Fibroblast of the aortic adventitia (primary cell): ENCODE measurements at places on chromosomes 12 and 14.

- DNase-seq = no peak
Measured at GRCh38 chr14:52417139-52417538, 103.0 kb downstream of the PTGER2 start.

DNA sequence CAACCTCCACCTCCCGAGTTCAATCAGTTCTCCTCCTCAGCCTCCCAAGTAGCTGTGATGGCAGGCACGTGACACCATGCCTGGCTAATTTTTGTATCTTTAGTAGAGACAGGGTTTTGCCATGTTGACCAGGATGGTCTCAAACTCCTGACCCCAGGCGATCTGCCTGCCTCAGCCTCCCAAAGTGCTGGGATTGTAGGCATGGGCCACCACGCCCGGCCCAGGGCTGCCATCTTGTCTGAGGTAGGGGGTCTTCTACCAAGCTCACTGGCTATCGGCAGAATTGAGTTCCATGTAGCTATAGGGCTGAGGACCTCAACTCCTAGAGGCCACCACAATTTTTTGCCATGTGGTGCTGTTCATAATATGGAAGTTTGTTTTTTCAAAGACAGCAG is 115.6 kb downstream of the EGLN3 start:
- DNase-seq = no peak

DNA sequence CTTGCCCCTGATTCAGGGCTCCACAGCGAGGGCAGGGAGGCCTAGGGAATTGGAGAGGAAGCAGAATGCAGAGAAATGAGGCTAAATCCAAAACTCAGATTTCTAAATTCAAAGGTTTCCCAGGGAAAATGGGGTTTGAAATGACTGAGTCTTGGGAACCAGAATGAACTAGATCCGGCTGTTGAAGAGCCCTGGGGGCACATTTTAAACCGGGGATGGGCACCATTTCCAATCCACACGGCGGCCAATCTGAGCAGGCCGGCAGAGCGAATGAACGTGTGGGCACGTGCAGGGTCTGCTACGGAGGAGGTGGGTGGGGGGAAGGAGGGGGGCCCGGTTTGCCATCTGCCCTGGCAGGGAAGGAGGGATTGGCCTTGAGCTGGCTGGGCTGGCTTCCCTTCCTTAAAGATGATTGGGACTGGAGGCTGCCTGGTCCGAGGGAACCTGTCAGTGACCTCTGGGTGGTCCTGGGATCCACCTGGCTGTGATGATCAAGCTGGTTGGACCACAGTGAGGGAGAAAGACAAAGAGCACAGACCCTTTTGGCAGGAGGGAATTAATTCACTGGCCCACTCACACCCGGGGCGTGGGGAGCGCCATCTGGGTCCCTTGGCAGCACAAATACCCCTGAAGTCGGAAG is 161.0 kb downstream of the RBM19 start:
- no peak for DNase-seq

DNA sequence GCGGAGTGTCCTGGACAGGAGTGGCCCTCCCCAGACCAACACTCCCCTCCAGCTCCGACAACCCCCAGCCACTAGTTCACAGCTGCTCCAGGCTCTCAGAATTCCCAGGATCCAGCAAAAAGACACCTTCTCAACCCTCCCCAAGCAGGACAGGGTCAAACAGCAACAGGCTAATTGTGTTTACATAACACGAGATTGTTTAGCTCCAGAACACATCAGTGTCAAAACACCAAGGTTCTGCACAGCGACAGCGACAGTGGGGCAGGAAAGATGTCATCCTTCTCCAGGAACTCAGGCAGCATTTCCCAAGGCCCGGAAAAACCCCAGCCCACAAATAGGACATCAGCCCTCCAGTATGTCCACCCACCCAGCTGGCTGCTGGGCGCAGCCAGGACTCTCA is 16.5 kb downstream of the ITPK1 start:
- DNase-seq = no peak

DNA sequence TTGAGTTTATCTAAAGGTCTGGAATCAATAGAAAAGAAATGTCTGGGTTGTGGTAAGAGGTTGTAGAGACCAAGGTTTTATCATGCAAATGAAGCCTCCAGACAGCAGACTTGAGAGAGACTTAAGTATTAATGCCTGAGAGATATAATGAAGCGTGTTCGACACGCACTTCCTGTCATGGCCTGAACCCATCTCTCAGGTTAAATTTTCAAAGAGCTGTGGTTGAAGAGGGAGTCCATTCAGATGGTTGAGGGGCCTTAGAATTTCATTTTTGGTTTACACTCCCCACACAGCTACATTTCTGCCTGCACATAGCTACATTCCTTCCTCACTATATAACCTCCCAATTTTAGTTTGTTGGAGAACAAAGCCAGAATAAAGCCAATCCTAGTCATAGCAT is 10.1 kb upstream of the CLEC12A start:
- DNase-seq = no peak

DNA sequence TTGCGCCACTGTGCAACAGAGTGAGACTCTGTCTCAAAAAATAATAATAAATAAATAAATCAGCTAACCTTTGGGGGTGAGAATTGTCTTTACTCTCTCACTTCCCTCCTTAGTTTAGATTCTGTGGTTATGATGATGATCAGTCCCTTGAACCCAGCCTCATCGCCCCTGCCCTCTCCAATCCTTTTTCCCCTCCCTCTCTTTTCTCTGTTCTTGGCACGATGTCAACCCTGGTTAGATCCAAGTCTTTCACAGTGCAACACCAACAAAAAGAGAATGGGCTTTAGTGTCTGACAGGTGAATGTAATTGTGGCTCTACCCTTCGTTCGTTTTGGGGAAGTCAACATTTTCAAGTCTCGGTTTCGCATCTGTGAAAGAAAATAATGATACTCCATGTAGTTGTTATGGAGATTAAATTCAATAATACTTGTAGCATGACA is 59.0 kb downstream of the NTN4 start:
- DNase-seq = no peak

DNA sequence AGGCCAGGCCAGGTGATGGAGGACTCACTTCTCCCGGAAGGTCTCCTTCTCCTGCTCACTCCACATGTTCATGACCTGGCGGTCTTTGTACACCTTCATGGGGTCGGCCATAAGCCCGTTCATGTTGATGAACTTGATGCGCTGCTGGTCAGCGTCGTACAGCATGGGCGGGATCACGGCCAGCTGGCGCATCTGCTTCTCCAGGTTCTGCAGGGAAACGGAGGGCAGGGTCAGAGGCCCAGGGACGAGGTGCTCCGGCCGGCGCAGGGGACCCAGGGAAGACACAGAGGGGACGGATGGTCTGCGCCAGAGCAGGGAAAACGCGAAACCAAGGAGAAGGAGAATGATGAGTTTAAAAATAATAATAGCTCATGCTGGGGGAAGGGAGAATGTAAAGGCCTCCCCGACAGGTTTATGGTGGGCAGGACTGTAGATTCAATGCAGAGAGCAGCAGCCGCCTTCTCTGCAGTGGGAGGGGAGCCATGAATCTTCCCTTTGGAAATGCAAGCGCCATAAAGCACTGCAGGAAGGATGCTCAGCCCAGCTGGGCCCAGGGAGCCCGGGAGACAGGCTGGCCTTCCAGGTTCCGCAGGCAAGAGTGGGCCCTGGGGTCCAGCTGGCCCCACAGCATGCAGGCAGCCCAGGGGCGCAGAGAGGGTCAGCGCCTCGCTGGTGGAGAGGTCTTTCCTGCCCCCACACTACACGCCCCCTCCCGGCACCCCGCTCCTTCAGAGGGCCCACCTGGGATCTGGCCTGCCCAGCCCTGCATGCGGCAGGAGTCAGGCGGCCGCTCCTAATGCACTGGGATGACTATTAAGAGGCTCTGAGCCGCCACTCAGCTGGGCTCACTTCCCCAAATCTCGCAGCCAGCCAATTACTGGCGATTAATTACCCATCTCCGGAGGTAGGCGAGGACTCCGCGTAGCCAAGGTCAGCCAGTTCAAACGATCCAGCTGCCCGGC is 132.0 kb downstream of the RFLNA start:
- DNase-seq = no peak

DNA sequence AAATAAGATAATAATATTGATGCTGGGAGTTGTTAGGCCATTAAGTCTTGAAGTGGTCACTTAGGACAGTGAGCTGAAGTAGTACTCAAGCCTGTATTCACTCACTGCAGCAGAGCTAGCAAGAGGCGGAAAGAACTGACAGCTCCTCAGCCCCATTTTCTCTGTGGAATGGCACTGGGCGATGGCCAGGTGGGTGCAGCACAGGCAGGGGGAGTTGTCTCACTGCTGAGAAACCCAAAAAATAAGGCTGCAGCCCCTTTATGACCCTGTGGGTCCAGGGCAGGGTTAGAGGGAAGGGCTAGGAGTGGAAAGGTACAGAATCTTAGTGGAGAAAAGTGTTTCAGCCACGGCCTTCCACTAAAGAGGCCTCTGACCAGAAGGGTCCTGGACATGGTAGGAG is 35.5 kb downstream of the PDZRN4 start:
- no peak for DNase-seq

- peak; percentile 76 for DNase-seq
Measured at GRCh38 chr12:58750484-58750883, 169.8 kb downstream of the LRIG3 start.

- DNase-seq = no peak
Measured at GRCh38 chr12:52543985-52544883, 8.7 kb downstream of the KRT71 start.

DNA sequence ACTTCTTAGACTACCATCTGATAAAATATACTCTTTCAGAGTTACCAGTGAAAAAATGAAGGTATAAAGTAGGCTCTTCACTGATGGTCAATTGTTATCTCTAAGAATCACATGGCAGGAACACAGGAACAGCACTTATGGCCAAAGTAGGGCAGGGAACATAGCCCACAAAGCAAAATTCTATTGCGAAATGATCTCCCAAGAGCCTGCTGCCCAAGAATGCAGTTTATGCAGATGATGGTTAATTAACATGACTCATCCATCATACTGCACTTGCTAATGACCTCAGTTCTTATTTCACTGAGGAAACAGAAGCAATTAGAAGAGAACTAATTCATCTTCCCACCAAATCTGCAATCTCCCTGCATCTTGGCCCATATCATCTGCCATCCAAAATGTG is 133.8 kb downstream of the SLC2A13 start:
- peak; percentile 21 for DNase-seq

GRCh38 chr12:117662220-117662619 is 300.8 kb upstream of the NOS1 start:
- no peak for DNase-seq

- no peak for DNase-seq
Measured at GRCh38 chr12:58809064-58809607, 111.2 kb downstream of the LRIG3 start.

DNA sequence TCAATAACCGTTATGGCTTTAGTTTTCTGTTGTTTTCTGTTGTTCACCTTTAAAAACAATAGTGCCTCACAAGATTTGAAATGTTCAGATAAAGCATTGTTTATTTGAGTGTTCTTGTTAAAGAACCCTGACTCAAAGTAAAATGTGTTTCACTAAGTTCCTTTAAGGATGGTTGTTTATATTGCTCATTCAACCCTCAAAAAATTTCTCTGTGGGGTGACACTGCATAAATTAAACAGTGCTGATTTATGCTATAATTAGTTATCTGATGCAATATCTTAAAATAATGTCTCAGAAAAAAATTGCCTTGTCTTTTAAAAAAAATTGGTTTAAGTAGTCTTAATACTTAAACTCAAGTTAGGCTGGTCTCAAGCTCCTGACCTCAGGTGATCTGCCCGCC is 775.1 kb downstream of the FLRT2 start:
- DNase-seq = no peak

GRCh38 chr14:105944632-105945610 is 418.5 kb downstream of the TMEM121 start:
- DNase-seq = no peak

DNA sequence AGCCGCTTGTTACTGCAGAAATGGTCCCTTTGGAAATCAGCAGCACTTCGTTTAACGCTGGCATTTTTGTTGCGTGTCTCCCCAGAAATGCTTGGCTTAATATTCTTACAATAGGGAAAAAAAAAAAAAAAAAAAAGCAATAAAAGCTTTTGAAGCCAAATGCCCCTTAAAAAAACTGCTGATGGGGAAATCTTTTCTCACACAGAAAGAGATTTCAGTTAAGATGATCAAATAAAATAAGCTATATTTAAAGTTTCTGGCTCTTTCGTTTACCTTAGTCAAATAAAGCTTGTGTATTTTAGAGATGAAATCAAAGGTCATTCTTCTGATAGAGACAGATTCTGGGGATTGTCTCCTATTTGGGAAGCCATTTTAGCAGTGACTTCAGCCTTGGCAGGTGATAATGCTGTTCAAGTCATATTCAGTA is 52.4 kb upstream of the FRS2 start:
- no peak for DNase-seq

- no peak for DNase-seq
Measured at GRCh38 chr14:59344691-59345455, 120.3 kb downstream of the GPR135 start.

DNA sequence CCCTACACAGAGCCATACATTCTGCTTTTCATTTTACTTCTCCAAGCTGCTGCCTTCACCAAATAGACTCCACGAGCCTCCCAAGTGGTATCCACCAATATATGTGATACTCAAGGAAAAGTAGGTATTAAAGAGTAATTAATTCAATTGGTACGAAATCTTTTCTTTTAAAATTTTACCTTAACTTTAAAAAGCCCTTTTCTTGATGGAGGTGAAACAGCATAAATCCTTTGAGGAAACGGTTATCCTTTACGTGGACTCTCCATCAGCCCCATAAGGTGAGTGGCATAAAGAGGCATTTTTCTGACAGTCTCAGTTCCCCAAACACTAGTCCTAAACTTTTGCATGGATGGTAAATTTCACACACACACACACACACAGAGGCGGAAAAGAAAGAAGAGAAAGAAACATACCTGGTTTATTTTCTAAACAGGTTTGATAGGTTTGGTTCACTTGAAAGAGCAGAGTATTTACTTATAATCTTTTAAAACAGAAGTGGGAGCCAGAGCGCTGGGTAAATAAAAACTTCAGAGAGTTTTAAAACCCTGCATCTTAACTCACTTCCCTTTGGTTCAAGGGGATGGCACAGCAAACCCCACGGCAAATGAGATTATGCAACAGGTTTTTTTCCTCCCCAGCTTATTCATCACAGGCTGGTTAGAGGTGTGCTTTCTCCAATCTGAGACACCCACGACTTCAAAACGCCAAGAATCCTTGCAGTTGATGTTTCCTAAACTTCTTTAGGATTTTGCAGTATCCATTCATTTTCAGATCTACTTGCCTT is 1.9 kb downstream of the DUSP16 start:
- peak; percentile 65 for DNase-seq

DNA sequence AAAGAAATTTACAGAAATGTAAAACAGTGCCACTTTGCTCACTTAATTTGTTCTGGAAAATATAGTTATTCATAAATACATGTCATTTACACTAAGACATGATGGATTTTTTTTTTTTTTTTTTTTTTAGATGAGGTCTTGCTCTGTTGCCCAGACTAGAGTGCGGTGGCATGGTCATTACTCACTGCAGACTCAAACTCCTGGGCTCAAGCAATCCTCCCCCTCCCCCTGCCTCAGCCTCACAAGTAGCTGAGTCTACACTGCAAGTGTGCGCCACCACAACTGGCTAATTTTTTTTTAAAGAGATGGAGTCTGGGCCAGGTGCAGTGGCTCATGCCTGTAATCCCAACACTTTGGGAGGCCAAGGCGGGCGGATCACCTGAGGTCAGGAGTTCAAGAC is 101.2 kb downstream of the PPP2R5C start:
- peak; percentile 9 for DNase-seq
